ENCODE measurements at places on chromosomes 12 and 14.

- no peak for DNase-seq
These were observed 320.2 kb upstream of the SFSWAP start for GRCh38 chr12:131390412-131391334.

GRCh38 chr12:89162589-89163261 lies 189.6 kb downstream of the DUSP6 start:
- DNase-seq: peak; percentile 100

GRCh38 chr14:32720927-32721326 lies 217.8 kb upstream of the NPAS3 start:
- DNase-seq: no peak

GRCh38 chr14:91901449-91902226 lies 34.3 kb upstream of the TC2N start:
- no peak for DNase-seq

DNA sequence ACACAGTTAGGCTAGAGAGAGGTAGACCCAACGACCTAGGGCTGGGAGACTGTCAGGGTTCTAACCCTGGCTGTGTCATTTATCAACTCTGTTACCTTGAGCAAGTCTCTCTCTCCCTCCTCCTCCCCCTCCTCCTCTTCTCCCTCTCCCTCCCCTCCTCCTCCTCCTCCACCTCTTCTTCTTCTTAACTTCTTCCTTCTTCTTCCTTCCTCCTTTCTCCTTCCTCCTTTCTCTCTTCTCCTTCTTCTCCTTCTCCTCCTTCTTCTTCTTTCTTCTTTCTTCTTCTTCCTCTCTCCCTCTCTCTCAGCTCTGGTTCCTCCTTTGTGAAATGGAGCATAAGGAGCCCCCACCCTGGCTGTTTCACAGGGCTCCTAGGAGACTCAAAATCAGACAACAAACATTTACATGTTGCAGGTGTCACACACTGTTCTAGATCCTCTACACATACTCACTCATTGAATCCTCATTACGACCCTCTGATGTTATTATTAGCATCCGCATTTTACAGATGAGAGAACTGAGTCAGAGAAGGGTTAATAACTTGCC lies 2.2 kb upstream of the KCNH3 start:
- DNase-seq: peak; percentile 36

Measured in MV-4-11 (cell line).